KBM-7 (cell line): ENCODE measurements at places on chromosomes 5 and 9.

GRCh38 chr9:135864447-135865049 is 42.8 kb downstream of the CAMSAP1 start:
- peak; percentile 58 for DNase-seq

- no peak for DNase-seq
These were observed 326.2 kb upstream of the SEMA6A start for GRCh38 chr5:116900793-116901192.

GRCh38 chr5:37533851-37534250 is 154.7 kb downstream of the WDR70 start:
- no peak for DNase-seq

- DNase-seq = peak; percentile 81
These were observed 12.3 kb downstream of the SUSD1 start for GRCh38 chr9:112162621-112163413.

DNA sequence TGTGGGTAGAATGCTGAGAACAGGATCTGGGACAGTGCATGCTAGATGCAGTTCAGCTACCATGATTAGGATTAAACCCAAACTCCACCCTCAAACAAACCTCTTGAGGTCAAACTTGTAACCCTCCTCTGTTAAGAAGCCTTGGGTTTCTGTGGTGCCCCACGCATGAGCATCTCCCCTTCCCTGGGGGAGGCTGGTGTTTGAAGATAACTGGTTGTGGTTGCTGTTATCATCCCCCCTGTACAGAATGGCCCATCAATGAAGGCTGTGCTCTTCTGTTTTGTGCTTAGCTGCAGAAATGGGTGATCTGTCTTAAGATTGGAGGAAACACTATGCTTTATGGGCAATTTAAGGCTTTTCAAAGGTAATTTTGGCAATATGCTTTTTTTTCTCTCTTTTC is 4.4 kb upstream of the DAB2IP start:
- DNase-seq = peak; percentile 39

DNA sequence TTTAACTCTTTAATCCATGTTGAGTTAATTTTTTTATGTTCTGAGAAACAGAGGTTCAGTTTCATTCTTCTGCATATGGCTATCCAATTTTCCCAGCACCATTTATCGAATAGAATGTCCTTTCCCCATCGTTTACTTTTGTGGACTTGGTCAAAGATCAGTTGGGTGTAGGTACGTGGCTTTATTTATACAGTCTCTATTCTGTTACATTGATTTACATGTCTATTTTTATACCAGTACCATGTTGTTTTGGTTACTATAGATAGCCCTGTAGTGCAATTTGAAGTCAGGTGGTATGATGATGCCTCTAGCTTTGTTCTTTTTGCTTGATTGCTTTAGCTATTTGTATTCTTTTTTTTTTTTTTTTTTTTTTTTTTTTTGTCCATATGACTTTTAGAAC is 462.0 kb downstream of the HTR1A start:
- DNase-seq = no peak

GRCh38 chr9:75168270-75169178 is 80.2 kb downstream of the OSTF1 start:
- DNase-seq = no peak

DNA sequence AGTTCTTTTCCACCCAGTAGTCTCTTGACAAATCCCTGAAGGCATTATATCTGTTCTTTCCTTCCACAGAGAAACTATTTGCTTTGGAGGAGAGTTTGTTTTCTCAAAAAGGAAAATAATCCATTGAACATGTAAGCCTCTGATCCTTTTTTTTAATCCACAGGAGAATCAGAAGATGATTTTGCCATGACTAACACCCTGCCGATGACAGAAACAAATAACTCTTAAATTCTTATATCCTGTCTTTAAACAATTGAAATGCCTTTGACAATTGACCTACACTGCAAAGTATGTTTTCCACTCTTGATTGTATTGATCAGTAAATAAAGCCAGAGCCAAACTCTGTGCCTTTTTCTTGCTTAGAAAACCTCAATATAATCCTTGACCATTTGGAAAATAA is 666.4 kb upstream of the CTNND2 start:
- DNase-seq = no peak

GRCh38 chr5:160702311-160702803 is 149.7 kb downstream of the ATP10B start:
- no peak for DNase-seq

DNA sequence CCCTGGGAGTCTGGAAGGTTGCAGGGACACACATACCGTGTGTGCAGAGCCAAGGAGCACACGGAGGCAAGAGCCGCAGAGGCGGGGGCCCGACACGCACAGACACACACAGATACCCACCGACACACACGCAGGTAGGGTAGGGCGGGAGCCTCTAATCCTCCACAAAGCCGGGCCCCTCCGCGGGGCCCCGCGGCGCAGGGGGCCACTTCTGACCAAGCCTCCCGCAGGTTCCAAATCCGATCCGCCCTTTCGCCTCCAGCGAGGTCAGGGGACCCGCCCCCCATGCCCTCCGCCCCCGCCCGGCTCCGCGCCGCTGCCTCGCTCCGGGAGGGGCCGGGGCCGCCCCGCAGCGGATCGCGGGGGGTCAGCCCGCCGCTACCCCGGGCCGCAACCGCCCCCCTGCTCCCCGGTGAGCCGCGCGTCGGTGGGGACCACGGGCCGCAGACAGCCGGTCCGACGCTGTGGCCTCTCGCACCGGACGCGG is 1.4 kb upstream of the LMX1B start:
- DNase-seq = no peak

GRCh38 chr5:102600964-102601363 is 102.2 kb upstream of the SLCO6A1 start:
- DNase-seq = no peak

- no peak for DNase-seq
These were observed 68.6 kb upstream of the PPP1R26 start for GRCh38 chr9:135410831-135411473.

DNA sequence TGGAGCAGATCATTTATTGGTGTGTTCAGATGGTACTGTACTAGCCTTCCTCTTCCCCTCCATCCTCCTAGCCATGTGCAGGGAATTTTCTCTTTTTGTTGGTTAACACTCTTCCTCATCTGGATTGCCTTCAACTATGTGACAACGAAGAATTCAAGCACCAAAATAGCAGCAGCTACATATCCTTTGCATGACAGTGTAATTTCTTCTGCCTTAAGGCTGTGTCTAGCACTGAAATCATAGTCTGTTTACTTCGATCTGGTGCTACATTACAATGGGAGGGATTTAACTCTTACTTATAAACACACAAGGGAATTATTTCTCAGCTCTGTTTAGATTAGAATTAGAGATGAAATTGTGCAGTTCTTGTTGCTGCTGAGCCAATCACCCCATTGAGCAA is 260.4 kb downstream of the ARL15 start:
- no peak for DNase-seq

GRCh38 chr5:76791461-76791860 is 27.4 kb upstream of the F2RL1 start:
- DNase-seq = no peak

DNA sequence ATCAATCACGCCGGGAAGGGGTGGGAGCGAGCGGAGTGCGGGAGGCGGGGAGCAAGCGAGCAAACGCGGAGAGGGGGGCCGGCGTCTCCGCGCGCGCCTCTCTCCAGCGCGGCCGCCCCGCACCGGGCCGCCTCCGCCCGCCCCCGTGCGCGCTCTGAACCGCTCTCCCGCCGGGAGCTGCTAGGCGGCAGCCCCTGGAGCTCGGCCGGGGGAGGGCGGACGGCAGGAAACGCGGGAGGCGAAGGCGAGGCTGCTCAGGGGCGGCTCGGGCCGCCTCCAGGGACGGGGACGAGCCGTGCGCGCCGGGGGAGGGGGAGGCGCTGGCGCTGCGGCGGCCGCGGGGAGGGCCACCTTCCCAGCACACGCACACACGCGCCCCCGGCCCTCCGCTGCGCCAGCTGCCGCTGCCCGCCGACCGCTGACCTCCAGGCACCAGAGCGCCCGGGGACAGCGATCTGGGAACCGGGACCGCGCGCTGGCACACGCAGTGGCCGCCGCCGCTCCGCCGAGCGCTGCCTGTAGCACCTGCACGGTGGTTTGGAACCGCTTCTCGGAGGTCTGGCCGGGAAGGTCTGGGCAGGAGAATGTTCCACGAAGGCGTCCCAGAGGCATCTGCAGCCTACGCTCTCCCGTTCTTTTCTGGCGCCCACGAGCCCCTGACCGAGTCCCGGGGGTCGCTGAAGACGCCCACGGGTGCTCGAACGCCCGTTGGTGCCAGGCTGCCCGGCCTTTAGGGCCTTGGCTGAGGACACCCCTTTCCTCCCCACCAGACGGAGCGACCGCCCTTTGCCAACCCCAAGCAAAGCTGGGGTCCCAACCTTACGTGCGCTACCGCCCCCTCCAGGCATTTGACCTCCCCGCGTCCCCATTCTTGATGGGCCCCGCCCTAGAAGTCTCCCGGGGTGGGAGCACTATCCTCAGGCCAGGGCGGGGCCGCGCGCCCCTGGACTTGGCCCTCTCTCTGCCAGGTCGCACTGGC is at the start of gene GABBR2:
Gene GABBR2 (minus strand): TSS at position 3 of the 979 bp plus-strand sequence. CDS start 198 bp downstream, outside the sequence.
- no peak for DNase-seq

GRCh38 chr9:89109666-89110065 is 69.0 kb downstream of the SHC3 start:
- DNase-seq = no peak

DNA sequence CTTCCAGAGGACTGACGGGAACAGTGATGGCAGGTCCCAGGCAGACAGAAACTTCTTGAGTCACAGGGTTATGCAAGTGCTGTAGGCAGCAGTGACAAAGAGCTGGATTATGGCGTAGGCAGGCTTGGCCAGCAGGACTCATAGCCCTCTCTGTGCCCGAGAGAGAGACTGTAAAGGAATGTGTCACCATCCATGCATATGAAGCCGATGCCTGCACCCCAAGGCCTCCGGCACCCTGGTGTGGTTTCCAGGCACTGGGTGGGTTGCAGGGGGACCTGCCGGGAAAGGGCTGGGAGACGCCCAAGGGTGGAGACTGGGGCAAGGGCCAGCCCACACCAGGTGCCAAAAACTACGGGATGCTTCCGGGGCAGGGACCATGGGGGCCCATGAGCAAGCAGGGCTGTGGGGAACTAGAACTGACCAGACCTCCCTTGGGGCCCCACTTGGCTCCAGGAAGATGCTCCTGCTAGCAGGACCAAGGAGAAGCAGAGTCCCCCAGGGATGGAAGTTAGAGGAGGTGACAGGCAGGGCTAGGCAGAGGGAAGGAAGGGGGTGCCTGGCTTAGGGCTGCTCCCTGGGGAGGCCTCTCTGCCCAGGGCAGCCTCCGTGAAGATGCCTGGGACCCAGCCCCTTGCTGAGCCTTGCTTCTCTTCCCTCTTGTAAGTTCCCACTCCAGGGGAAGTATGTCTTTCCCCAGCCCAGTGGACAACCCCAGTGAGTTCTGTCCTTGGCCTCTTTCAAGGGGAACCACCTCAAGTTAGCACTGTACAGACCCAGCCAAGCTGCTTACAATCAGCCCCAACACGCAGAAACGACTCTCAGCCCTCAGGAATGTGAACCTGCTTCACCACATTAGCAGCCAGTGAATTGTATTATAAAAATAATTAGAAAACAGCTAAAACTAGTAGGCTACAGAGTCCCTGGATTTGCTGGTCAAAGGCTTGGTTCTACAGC is 10.5 kb upstream of the IPPK start:
- DNase-seq = no peak

DNA sequence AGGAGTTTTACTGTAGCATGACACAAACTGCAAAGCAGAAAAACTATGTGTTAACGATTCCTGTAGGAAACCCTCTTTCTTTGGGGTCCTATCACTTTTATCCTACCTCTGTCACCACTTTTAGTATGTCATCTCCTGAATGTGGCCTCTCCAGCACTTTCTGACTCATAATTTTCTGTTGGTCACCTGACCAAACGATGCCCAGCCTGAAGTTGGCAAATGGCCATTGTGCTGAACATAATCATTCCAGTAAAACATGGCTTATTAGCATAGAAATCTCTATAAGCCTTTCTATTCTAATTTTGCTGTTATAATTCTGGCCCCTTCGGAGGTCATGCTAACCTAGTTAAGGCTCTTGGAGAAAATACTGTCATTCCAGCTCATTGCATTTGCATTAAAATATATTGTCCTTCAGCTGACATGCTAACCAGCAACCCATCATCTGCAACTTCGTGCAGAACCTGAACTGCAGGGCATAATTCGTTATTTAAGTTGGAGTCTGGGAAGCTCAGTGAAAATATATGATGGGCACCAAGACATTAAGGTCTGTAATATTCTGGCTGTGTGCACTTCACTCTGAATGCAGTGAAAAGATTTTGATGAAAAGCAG is 140.3 kb downstream of the NMUR2 start:
- no peak for DNase-seq

DNA sequence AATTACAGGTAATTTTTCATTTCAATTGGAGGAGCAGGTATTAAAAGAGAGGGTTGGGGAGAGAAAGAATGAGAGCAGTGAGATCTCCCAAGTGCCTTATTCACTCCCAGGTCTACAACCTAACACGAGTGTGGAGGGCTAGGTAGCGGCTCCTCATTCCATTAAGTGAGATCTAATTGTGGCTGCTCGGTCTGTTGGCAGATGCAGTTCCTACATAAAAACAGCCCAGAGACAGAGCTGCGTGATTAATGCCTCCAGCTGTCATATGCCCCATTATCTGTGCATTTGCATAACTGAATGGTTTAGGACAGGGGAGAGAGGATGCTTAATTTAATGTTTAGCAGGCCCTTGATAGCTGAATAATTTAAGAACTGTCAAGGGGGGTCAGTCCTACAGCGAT is 100.5 kb downstream of the PSAT1 start:
- DNase-seq = no peak

- peak; percentile 85 for DNase-seq
These were observed 308.5 kb downstream of the RAB3C start for GRCh38 chr5:58891086-58891970.

DNA sequence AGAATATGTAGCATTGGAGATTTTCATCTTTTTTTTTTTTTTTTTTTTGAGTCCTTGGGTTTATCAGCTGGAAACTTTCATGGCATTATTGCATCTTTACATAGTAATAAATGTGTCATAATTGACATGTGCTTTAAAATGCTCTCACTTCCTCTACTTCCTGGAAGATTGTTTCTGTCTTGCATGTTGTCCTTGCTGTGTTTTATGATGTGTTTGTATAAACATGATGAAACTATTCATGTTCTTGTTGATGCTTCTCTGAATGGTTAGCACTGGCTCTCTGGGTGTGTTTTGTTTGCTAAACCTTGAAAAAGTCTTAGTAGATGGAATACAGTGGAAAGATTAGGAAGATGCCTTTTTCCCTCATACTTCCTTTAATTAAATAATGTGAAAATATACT is 87.9 kb downstream of the IQGAP2 start:
- DNase-seq = no peak

DNA sequence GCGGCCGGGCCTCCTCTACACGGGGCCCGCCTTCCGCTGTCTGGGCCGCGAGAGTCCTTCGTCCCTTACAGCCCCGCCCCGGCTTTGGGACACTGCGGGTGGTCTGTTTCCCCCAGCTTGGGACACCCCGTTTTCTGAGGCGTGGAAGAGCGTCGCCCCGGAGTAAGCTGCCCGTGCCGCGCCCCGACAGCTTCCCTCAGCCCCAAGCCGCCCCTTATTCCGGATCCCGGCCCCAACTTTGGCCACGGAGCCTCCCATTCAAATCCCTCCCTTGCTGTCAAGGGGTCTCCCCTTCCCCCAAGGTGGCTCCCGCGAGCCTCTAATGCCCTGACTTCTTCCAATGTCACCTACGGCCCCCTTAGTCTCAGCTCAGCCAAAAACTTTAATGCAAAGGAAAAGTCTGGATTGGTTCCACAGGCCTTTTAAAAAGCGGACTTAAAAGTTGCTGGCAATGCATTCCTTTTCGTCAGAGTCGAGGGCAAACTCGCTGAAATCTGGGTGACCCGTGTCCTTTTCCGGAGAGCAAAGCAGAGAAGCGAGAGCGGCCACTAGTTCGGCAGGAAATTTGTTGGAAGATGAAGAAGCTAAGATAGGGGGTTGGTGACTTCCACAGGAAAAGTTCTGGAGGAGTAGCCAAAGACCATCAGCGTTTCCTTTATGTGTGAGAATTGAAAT is 19.8 kb downstream of the EXOSC2 start:
- DNase-seq = peak; percentile 37
